ENCODE measurements at places on chromosomes 2 and 18. TPM values are rescaled to one million over a fixed set of nuclear protein-coding genes. Genes with fewer than 3 reads are reported as not detected.

TYW5 gene
- total RNA-seq = 6.3 TPM

FAM110C gene
- total RNA-seq = not detected

SLC5A7 gene
- not detected for total RNA-seq

NYAP2 gene
- not detected for total RNA-seq

DLX1 gene
- 4.9 TPM for total RNA-seq

DNA sequence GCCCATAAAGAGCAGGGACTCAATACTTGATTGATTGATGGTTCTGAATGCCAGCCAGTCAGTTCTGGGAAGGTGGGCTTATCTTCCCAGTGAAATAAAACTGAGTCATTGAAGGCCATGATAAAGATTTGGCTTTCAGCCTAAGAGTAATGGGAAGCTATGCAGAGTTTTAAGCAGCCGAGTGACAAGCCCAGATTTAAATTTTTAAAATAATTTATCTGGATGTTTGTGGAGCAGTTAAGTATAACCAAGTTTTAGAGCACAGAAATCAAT is 122.8 kb downstream of the RAPGEF4 start:
- H3K27ac ChIP-seq = no peak overlapping the region
- H3K27me3 ChIP-seq = no peaks in the 10 kb centered on the region
- H3K4me1 ChIP-seq = peaks cover 10% of the 10 kb centered on the region
- H3K4me3 ChIP-seq = no peak overlapping the region
- no peak for DNase-seq

GRCh38 chr18:63606526-63606925 is 19.4 kb downstream of the SERPINB13 start:
- 0 out of 2 replicates have a peak, but pooled peaks cover 7% of the 10 kb centered on the region for H3K27me3 ChIP-seq
- H3K4me3 ChIP-seq = no peak overlapping the region
- H3K4me1 ChIP-seq = no peaks in the 10 kb centered on the region
- H3K36me3 ChIP-seq = no peaks in the 10 kb centered on the region
- H3K27ac ChIP-seq = no peak overlapping the region
- DNase-seq = no peak

DNA sequence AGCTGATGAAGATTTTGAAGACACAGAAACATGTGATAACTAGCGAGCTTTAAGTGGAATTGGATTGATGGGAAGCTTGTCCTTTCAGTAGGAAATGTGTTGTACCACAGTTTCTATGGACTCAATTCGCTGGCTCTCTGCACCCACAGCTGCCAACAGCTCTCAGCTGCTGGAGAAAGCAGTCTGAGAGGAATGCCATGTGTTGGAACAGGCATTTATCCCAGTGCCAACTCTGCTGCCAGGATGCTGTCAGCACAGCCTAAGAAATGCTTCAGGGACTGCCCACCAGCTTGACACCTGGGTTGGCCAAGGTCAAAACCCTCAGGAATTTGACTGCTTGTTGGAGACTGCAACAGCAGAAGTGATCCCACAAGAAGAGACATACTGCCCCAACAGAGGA is 193.0 kb upstream of the THSD7B start:
- DNase-seq = no peak
- no peak overlapping the region for H3K27ac ChIP-seq
- no peaks in the 10 kb centered on the region for H3K36me3 ChIP-seq

- H3K36me3 ChIP-seq = no peaks in the 10 kb centered on the region
- H3K4me1 ChIP-seq = no peaks in the 10 kb centered on the region
- DNase-seq = no peak
- H3K27me3 ChIP-seq = no peaks in the 10 kb centered on the region
- H3K27ac ChIP-seq = no peak overlapping the region
Measured at GRCh38 chr2:98702127-98702802, 28.7 kb downstream of the MGAT4A start.

GRCh38 chr2:241638940-241639339 is 1.4 kb downstream of the ATG4B start:
- H3K4me1 ChIP-seq = peaks cover 23% of the 10 kb centered on the region
- H3K36me3 ChIP-seq = peaks cover 46% of the 10 kb centered on the region
- H3K4me3 ChIP-seq = no peak overlapping the region
- DNase-seq = no peak
- H3K27ac ChIP-seq = no peak overlapping the region

GRCh38 chr2:173990245-173990644 is 25.1 kb upstream of the SP3 start:
- H3K27ac ChIP-seq = no peak overlapping the region
- H3K36me3 ChIP-seq = no peaks in the 10 kb centered on the region
- H3K4me3 ChIP-seq = no peak overlapping the region
- peaks cover 2% of the 10 kb centered on the region for H3K4me1 ChIP-seq

Measured in SJSA1 (cell line).